GM04504 (cell line): ENCODE measurements at places on chromosomes 7 and 10.

DNA sequence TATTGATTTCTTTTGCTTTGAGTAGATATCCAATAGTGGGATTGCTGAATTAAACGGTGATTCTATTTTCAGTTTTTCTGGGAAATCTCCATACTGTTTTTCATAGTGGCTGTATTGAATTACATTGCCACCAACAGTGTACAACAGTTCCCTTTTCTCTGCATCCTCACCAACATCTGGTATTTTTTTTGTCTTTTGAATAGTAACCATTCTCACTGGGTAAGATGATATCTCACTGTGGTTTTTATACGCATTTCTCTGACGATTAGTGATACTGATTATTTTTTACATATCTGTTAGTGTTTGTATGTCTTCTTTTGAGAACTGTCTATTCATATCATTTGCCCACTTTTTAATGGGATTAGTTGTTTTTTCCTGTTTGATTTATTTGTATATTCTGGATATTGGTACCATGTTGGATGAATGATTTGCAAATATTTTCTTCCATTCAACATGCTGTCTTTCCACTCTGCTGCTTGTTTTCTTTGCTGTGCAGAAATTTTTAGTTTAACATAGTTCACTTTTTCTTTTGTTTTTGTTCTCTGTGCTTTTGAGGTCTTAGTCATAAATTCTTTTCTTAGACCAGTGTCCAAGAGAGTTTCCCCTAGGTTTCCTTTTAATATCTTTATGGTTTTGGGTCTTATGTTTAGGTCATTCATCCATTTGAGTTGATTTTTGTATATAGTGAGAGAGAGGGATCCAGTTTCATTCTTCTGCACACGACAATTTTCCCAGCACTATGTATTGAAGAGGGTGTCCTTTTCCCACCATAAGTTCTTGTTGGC is 584.7 kb downstream of the PHTF2 start:
- no peak for DNase-seq

GRCh38 chr10:33129141-33129995 is 171.3 kb upstream of the ITGB1 start:
- DNase-seq, result peak; percentile 95

GRCh38 chr7:66279912-66280311 is 74.8 kb downstream of the TPST1 start:
- no peak for DNase-seq

- peak; percentile 28 for DNase-seq
Measured at GRCh38 chr7:74417419-74417971, 36.2 kb upstream of the GTF2IRD1 start.

GRCh38 chr7:4995429-4995969 is 36.5 kb upstream of the MMD2 start:
- no peak for DNase-seq

- no peak for DNase-seq
Measured at GRCh38 chr7:17390392-17390791, 91.9 kb downstream of the AHR start.

GRCh38 chr7:139775829-139776266 is 1.9 kb downstream of the HIPK2 start:
- no peak for DNase-seq

DNA sequence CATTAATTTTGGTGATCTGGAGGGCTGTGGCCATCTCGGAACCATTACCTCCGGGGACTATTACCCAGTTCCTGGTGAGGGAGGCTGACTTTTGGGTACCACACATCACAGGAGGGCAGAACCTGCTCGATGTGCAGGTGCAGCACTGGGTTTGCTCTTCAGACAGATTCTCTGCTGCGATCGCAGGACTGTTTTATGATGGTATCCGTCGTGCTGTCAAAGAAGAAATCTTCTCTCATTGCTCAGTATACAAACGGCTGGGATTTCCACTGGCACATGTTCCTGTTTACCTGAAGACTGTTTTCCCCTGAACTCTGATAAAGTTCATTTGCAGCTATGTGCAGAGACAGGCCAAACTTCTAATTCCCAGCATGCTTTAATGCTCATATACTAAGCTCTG is 27.2 kb upstream of the SHH start:
- DNase-seq, result no peak

DNA sequence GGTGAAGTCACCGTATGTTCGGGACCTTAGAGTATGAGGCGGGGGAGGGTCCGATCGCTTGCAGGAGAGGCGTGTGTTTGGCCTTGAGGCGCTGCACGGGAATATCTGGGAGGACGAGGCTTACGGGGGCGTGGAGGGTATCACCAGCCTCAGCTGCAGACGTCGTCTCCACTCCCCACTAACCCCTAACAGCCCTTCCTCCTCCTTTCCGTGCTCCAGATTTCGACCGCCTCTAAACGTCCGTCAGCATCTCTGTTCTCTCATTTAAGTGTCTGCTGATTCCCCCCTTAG is 23.5 kb upstream of the ZNF12 start:
- DNase-seq, result no peak

GRCh38 chr7:111931958-111932357 is 274.2 kb downstream of the DOCK4 start:
- DNase-seq, result no peak

GRCh38 chr10:101451667-101452069 is 97.7 kb downstream of the BTRC start:
- DNase-seq, result no peak

- no peak for DNase-seq
Measured at GRCh38 chr10:118912961-118913600, 116.4 kb upstream of the NANOS1 start.

DNA sequence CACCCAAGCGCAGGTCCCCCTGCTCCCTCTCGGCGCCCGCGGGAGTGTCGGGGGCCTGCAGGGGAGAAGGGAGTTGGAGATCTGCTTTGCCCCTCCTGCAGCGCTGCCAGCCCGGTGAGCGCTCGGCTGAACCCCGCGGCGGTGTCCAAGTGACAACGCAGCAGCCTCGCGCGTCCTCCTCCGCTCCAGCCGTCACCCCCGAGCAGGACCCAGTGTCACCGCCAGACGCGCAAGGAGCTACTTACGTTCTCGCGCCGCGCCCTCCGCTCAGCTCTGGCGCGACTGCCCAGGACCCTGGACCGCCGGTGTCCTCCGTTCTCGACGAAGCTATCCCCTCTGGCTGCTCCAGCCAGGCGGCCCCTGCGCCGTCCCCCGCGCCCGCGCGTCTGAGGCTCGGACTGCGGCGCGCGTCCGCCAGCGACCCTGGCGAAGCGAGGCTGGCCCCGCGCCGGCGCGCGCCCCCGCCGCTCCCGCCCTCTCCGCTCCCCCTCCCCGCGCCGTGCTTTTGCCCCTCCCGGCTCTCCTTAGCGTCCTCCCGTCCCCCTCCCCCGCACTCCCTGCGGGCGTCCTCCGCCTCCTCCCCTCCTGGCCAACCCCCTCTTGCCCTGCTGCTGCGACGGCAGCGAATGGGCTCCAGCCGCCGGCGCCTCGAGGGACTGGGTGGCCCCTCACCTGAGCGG is at the start of gene NRCAM:
NRCAM (minus strand) TSS at position 439 of the 680 bp plus-strand sequence. CDS start 216,372 bp downstream, outside the sequence.
- DNase-seq, result no peak

DNA sequence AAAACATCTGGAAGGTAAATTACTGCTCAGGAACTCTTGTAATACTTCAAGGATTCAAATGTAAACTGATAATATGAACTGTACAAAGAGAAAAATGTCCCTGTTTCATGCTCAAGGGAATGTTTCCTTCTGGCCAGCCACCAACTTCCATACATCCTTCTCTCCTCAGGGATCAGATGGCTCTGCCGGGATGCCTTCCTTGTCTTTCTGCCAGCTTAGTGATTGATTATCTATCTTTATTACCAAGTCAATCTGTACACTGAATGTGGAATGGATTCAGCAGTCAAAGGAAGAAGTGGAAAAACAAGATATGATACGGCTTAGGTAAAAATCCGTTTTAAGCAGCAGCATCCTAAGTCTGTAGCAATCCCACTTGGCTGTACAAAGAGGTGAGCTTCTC is 178.3 kb downstream of the PTN start:
- DNase-seq, result no peak

GRCh38 chr7:32357535-32358277 is 132.5 kb downstream of the LSM5 start:
- no peak for DNase-seq

DNA sequence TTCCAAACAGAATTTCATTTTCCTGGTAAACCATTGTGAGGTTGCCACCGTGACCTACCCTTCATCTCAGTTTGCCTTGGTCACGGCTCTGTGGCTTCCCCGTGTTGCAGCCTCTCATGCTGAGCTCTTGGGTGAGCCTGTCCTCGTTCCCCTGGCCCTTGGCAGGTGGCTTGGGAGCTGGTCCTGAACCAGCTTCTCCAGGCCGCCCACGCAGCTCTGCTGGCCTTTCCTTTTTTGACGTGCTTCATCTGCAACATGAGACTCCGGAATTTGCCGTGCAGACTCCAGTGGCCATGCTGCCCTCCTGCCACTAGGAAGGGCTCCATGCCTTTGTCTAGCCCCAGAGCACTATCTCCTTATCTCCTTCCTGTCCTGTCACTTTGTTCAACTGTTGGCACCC is 93.0 kb upstream of the NPS start:
- DNase-seq, result no peak

DNA sequence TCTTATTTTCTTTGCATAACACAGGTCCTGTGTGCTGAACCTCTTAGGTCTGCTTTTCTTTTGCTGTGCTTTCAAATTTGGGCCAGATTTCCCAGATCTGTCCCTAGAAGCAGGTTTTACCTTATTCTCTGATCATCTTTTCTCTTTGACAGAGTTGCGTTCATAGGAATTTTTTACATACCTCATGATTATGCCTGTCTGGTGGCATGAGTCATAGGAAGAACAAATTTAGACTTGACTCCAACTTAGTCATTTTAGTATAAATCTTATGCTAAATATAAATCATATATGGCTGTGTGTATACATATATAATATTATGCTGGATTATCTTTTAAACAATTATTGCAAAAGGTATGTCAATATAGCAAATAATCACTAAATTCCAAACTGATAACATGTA is 1038.9 kb downstream of the GRM8 start:
- no peak for DNase-seq

GRCh38 chr10:72009425-72010081 is 45.4 kb downstream of the CHST3 start:
- peak; percentile 98 for DNase-seq

- DNase-seq, result peak; percentile 21
Measured at GRCh38 chr7:5354460-5355232, 69.0 kb downstream of the TNRC18 start.

GRCh38 chr10:17056781-17057428 is 72.7 kb downstream of the CUBN start:
- DNase-seq, result peak; percentile 63

DNA sequence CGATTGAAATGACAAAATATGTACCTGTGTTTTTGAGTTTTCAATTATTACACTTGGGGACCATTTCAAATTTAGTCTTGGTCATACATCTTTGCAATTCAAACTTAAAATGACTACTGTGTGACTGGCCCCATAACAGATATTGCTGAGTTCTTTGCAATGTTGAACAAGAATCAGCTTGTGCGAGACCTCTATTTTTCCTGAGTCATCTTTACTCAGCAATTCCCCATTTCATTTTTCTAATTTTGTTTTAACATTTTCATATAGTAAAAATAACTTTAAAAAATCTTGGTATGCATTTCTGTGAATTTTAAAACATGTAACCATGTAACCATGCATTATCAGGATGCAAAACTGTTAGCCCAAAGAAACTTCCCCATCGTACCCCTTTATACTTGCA is 678.1 kb downstream of the ANKRD7 start:
- no peak for DNase-seq

DNA sequence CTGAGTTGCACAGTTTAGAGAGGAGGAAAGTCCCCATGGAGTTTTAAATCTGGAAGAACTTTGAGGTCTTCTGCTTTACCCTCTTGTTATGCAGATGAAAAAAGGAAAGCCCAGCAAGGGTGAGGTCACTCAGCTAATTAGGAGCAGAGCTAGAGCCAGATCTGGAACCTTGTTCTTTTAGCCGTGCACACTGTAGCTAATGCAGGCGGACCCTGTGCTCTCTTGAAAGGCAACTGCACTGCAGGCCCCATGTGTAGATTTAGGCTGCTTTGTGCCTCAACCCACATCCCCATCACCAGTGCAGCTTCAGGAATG is 63.4 kb downstream of the SYPL1 start:
- DNase-seq, result no peak

DNA sequence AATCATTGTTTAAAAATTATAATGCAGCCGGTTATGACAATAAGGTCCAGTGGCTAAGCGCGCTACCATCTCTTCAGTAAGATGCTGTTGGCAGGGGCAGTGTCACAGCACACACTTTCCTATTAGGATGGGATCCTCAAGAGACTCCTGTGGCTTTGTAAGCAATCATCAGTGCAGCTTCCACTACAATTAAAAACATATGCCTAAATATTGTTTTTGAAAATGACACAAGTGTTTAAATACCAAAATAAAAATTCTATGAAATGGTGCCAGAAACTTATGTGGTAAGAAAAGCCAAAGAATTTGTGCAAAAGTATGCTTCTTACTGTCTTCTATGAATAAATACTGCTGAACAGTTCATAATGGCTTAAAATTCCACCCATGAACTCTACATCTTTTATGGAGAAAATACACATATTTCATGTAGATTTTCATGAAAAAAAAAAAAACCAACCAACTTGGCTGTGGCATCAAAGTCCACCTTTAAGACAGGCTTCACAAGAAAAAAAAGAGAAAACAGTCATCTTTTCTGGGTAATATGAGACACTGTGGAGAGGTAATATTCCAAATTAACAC is 132.8 kb downstream of the SEMA3C start:
- DNase-seq, result peak; percentile 58

- DNase-seq, result no peak
Measured at GRCh38 chr10:29169021-29169420, 119.8 kb upstream of the LYZL1 start.

GRCh38 chr7:1567896-1568510 is 1.8 kb downstream of the PSMG3 start:
- DNase-seq, result peak; percentile 26

GRCh38 chr10:52245547-52245946 is 68.5 kb upstream of the DKK1 start:
- DNase-seq, result no peak

- no peak for DNase-seq
Measured at GRCh38 chr7:2201686-2202360, 30.9 kb downstream of the MAD1L1 start.

GRCh38 chr7:67843001-67843565 is 846.5 kb downstream of the TYW1 start:
- DNase-seq, result no peak

- no peak for DNase-seq
Measured at GRCh38 chr10:91797048-91797690, 1.1 kb upstream of the TNKS2 start.
